ENCODE measurements at places on chromosomes 2 and 18. TPM values are rescaled to one million over a fixed set of nuclear protein-coding genes. Genes with fewer than 3 reads are reported as not detected.

Gene CFC1
- total RNA-seq, result not detected

Gene CIB4
- total RNA-seq, result not detected

Gene SCN9A
- total RNA-seq, result 0.75 TPM

Gene KLHL14
- total RNA-seq, result 0.57 TPM

Gene SERPINB3
- total RNA-seq, result not detected

Gene MROH2A
- not detected for total RNA-seq

Gene CRACDL
- total RNA-seq, result 1.8 TPM

Gene ABCG5
- total RNA-seq, result not detected

Gene STARD6
- total RNA-seq, result not detected

Gene SERPINB10
- not detected for total RNA-seq

Gene HNMT
- total RNA-seq, result 0.39 TPM

Gene STAT1
- 89.1 TPM for total RNA-seq

Gene FSHR
- total RNA-seq, result not detected

Gene NDUFV2
- 201 TPM for total RNA-seq

Gene AQP12B
- total RNA-seq, result not detected

Gene SCG2
- total RNA-seq, result not detected

Gene NEU2
- total RNA-seq, result not detected

Gene SERPINB2
- not detected for total RNA-seq

Gene PARD3B
- total RNA-seq, result 2.0 TPM

Data from T-cell (primary cell).